ENCODE measurements at places on chromosomes 4 and X.
A peak's percentile ranks its signal among the peaks of the same experiment; 100 is the strongest.

- DNase-seq = no peak
These were observed 26.7 kb downstream of the ANKRD50 start for GRCh38 chr4:124685851-124686250.

DNA sequence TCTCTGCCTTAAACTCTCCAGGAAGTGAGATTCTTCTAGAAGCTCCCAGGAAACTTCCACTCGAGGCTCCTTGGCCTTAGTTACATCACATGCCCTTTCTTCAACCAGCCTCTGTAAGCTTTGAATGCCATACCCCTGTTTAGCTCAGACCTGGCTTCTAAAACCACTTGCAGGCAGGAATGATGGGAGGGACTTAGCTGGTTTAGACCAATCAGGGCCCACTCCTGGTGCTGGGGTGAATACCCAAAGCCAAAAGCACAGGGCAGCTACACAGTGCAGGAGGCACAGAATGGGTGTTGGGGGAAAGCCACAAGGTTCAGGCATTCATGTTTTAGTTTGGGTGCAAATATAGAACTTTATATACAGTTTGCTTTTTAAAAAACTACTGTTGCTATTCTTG, 296.2 kb downstream of the FRMPD4 start:
- DNase-seq = no peak

DNA sequence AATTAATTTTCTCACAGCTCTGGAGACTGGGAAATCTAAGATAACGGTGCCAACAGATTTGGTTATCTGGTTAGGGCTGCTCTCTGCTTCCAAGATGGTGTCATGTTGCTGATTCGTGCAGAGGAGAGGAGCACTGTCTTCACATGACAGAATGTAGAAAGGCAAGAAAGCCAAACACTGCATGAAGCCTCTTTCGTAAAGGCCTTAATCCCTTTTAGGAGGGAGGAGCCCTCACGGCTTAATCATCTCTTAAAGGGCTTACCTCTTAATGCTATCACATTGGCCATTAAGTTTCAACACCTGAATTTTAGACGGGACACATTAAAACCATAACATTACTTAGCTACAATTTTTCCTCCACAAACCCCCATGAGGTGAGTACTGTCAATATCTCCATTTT, 174.1 kb downstream of the COX18 start:
- no peak for DNase-seq

GRCh38 chr4:174218127-174218790, 65.2 kb downstream of the FBXO8 start:
- no peak for DNase-seq

- no peak for DNase-seq
These were observed 20.3 kb upstream of the GUCY1B1 start for GRCh38 chr4:155738548-155738947.

DNA sequence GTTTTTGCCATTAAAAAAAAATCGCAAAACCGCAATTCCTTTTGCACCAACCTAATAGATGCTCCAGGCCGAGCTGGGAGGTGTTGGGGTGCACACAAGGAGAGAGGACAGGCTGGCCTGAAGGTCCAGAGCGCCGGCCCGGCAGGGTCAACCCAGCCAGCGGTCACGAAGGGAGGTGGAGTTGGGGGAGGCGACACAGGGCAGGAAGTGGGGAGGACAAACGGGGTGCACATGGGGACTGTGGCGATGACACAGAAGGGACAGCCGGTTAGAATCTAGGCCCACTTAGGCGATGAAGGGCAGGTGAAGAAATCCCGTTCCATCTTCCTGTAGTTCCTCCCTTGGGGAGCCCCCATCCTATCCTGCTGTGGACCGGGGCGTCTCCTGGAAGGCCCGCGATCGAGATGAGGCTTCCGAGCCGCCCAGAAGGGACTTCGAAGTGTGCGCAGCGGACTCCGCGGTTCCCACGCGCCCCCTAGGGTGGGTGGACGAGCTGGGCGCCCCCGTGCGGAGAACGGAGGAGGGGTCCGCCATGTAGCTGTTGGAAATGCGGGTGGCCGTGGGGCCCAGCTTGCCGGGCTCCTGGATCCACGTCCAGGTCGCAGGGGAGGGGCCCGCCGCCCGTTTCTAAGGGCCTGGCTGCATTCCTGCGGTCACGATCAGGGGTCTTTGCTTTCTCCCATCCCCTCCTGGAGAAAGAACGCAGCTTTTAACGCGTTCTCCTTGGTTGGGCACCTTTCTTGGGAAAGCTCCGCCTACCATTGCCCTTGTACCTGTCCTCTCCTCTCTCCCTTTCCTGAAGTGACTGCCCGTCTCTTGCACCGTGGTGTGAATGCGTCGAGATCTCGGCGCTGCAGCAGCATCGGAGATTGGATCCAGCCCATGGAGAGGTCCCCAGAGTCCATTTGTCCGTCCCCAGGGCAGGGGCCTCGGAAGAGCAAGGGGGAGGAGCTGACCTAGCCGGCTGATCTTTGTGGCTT, 17.0 kb upstream of the HPF1 start:
- DNase-seq = peak; percentile 13

GRCh38 chrX:56764153-56764974, 35.3 kb downstream of the NBDY start:
- DNase-seq = peak; percentile 83

DNA sequence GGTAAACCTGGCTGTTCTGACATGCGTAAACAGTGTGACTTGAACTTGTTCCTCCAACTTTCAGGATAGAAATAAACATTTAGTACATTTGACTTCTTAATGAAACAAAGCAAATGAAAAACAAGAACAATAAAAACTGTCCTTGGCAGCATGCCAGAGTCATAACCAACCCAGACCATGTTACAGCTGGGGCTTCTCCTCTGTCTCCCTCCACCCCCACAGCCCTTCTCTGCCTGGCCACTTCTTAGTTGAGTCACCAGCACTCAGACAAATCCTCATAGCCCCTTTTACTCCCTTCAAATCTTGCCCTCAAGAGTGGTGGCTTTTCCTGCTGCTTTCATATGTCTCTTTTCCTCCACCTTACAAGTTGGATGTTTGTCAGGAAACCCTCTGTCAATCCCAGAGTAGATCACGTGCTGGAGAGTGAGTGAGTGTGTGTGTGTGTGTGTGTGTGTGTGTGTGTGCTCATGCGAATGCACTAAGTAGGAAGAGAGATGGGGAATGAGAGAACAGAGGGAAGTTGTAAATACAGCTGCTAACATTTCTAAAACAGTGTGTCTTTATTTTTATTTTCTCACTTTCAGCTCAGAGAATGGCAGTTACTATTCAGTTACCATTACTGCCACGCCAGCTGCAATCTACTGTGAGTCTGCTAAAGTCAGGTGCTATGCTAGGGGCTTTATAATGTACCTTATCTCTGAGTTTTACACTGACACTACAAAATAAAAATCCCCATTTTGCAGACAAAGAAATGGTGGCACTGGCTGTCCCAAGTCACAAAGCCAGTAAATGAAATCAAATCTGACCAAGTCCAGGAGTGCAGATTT, 15.0 kb downstream of the SCARB2 start:
- DNase-seq = peak; percentile 31

DNA sequence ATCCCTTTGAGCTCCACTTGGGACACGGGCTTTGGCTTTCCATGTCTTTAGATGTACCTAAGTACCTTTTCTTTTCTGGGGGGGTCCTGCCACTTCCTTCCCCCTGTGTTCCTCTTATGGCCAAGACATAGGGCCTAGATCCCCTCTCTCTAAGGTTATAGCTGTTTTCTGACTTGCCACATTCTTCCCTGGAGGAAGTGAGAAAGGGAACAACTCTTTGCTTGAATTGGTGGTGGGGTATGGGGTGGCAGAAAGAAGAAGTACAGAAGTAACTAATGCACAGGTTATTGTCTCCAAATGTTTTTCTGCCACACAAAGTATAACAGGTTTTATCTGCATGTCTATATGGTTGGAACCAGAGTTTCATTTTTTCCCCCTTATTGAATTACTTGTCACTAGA, 29.7 kb upstream of the DIPK2B start:
- no peak for DNase-seq

DNA sequence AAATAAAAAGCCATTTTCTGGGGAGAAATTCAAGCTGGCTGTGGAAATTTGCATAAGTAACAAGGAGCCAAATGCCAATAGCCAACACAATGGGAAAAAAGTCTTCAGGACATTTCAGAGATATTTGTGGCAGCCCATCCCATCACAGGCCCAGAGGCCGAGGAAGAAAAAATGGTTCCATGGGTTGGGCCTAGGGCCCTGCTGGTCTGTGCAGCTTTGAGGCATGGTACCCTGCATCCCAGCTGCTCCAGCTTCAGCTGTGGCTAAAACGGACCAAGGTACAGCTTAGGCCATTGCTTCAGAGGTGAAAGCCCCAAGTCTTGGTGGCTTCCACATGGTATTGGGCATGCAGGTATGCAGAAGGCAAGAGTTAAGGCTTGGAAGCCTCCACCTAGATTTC, 14.2 kb upstream of the IL9R start:
- no peak for DNase-seq

All from CD4-positive, alpha-beta T cell treated with Interleukin-4 for 4 hours (primary cell).